ENCODE measurements at places on chromosomes 12 and 14.

GRCh38 chr14:47606566-47606965 lies 68.8 kb downstream of the MDGA2 start:
- DNase-seq, result no peak

GRCh38 chr14:50955373-50956043 lies 11.2 kb upstream of the PYGL start:
- DNase-seq, result no peak

DNA sequence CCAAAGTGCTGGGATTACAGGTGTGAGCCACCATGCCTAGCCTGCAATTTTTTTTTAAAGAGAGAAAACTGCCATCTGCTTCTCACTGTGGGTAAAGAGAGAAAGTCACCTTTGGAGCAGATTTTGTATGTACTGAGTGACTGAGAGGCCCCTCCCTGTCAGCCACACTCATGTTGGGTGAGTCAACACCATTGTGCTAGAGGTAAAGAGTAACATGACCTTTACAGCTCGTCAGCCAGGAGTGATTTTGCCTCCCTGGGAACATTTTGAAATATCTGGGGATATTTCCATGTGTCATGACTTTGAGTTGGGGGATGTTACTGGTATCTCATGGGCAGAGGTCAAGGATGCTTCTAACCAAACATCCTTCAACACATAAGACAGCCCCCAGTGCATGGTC lies 115.2 kb downstream of the KSR2 start:
- no peak for DNase-seq

DNA sequence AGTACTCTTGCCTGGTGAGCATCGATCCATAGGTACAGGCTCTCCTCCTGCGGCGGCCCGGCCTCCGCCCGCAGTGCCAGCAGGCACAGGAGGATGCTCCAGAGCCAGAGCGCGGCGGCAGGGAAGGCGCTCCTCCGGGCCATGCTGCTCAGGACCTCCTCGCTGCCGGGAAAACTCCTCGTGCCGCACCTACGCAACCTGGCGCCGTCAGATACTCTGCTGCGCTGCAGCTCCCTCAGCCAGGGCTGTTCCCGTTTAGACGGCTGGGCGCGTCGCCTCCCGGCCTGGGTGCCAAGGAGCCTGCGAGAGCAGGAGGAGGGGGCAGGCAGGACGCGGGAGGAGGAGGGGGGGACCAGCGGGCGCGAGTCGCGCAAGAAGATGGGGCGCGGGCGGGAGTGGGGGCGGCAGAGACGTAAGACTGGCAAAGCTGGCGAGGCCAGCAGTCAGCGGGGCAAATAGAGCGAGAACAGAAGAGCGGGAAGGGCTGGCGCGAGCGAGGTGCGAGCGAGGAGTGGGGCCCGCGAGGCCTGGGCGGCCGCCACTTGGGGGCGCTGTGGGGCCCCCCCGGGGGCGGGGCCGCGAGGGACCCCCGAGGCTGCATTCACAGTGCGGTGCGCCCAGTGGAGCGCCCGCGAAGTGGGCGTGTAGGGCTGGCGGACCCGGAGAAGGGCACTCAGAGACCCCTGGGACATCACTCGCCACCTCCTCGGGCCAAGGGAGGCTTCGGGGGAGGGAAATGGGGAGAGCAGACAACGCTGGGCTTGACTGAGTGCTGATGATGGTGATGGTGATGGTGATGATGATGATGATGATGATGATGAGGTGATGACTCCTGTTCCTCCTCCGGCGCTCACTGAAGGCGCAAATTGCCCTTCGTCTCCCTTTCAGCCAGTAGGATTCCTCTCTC lies at the start of gene WIF1:
Gene WIF1 (minus strand): TSS at position 257 of the 907 bp plus-strand sequence. CDS start 114 bp downstream, at position 143.
- DNase-seq, result no peak

DNA sequence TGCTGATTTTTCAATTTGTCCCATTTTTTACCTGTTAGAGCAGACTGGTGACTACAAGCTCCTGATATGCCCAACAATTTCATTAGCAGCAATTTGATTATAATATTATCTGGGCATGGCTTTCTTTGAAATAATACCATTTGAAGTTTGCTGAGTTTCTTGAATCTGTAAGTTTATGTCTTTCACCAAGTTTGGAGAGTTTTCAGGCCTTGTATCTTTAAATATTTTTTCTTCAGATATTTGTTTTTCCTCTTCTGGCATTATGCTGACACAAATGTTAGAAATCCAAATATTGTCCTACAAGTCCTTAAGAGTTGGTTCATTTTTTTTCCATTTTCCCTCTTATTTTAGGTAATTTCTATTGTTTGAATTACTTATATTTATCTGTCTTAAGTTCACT lies 30.4 kb downstream of the SLC2A13 start:
- no peak for DNase-seq

DNA sequence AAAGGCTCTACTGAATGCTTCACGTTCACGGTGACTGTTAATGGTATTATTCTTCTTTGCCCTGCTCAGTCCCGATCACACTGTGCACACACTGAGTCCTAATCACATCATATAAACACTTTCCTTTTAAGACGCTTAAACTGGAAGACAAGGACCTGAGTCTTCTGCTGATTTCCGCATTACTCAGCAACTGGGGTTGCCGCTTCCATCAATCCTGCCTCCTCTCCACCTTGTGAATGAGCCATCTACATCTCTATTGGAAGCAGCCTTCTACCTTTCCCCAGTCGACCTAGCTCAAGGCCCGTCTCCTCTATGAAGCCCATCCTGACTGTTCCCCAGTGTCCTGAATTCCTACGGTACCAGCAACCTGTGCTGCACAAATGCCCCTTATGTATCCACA lies 104.7 kb downstream of the NCOR2 start:
- no peak for DNase-seq

DNA sequence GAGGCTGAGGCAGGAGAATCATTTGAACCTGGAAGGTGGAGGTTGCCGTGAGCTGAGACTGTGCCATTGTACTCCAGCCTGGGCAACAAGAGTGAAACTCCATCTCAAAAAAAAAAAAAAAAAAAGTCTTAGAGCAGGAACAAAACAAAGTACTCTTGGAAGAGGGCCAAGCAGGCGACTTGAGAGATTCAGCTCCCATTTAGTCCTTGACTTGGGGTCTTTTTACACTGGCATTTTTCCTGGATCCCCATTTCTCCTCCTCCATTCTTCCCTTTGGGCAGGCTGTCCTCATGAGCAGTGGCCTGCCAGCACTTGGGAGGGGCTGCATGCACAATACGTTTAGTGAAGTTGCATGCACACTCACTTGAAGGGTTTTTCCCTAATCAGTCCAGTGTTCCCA lies 72.9 kb downstream of the C14orf132 start:
- no peak for DNase-seq

DNA sequence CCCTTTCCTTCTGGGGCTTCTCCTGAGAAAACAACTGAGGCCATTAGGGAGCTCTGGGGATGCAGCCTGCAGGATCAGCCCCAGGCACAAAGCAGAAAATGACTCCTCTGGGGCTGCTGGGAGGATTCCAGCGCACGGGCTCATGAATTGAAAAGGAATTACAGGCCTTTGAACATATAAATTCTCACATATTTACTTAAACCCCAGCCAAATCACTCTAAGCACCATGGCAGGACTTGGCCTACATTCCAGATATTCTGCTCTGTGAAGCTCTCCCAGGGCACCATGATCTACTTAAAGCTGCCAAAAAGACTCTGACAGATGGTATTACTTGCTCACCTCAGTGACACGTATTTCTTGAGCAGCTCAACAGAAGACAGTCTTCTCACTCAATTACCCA lies 87.2 kb downstream of the ZFC3H1 start:
- no peak for DNase-seq

DNA sequence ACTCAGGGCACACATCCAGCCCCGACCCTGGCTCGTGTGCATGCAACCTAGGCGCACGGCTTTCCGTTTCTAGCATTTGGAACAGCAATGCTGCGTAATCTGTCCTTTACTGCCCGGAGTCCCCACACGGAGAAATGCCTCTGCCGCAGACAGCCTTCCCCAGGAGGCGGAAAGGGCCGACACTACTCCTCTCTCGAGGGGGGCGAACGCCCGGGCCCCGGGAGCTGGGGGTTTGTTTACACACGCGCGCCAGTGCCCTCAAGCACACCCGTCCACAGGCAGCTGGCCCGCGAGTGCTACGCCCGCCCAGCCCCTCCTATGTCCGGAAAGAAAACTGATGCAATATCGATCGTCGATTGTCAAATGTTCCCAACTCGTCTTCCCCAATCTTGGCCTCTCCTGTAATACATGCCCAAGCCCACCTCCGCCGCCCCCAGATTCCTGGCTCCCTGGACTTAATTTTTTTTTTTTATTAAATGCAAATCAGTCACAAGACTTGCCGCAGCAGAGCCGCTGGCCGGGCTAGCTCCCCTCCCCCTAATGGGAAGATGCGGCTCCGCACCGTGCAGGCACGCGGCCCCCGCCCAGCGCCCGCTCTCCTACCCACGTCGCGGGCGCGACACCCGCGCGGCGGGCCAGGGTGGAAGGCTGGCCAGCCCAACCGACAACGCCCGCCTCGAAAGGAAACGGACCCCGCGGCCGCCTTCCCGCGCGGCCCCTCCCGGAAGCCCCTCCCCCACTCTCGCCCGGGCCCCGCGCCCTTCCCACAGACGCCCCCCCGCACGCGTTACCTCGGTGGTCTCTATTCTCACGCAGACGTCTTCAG lies 642 bp downstream of the SLC38A2 start:
- no peak for DNase-seq

GRCh38 chr12:121740847-121741246 lies 28.3 kb downstream of the TMEM120B start:
- no peak for DNase-seq

DNA sequence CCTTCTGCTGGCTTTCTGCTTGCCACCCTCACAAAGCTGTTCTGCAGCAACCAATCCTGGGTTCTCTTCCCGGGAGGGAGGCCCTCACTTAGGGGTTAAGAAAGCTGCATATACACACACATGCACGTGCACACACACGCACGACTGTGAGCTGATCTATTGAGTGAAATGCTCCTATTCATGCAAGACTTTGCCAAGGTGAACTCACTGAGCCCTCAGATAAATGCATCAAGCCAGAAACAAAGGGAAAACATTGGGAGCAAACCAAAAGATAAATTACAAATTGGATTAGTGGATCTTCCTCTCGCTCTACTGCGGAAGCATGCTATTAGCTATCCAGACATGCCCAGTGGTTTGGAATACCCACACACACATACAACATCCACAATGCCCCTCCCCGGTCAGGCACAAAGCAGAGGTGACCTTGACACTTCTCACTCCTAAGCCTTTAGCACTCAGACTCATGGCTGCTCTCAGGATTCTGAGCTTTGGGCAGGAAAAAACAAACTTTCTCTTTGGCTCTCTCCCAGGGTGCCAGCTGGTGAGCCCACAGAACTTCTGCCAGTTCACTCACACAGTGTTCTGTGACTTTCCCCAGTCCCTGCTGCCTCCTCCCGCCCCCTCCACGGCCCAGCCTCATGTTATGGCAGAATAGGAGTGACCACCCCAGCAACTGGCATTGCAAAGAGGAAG lies 320.0 kb downstream of the DPF3 start:
- DNase-seq, result no peak

- DNase-seq, result no peak
Observed at GRCh38 chr14:31895206-31895605, 181.9 kb upstream of the ARHGAP5 start.

GRCh38 chr12:6828781-6829535 lies 751 bp downstream of the P3H3 start:
- peak; percentile 21 for DNase-seq

- no peak for DNase-seq
Observed at GRCh38 chr12:80954857-80955520, 17.3 kb upstream of the LIN7A start.

GRCh38 chr12:111309584-111309983 lies 59.3 kb downstream of the PHETA1 start:
- DNase-seq, result no peak

- no peak for DNase-seq
Observed at GRCh38 chr12:28415755-28416154, 225.5 kb downstream of the CCDC91 start.

GRCh38 chr14:100498068-100498467 lies 89.1 kb downstream of the BEGAIN start:
- no peak for DNase-seq
